ENCODE measurements at places on chromosomes 2 and 18.

DNA sequence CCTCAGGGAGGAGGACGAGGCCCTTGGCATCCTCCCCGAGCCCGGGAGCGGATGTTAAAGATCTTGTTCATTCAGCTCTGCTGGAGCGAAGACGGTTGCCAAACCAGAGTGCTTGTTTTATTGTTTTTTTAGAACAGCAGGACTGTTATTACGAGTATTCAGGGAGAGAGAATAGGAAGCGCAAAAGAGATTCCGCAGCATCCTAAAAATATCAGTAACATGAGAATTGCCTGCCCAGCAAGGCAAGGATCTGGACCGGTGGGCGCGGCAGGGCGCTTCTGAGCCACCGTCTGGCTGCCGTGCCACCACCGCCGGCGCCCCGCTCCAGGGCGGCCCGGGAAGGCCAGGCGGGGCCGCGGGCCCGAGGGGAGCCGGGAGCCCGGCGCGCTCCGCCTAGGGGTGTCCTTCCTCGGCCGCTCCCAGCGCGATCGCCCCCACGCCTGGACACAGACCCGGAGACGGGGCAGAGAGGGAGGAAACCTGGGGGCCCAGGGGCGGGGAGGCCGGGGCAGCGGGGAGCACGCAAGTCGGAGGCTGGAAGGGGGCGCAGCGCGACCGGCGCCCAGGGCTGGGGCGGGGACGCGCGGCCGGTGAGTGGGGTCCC lies 843 bp downstream of the CYS1 start:
- peak; percentile 38 for DNase-seq

- no peak for DNase-seq
Observed at GRCh38 chr2:1675633-1676032, 68.7 kb downstream of the PXDN start.

DNA sequence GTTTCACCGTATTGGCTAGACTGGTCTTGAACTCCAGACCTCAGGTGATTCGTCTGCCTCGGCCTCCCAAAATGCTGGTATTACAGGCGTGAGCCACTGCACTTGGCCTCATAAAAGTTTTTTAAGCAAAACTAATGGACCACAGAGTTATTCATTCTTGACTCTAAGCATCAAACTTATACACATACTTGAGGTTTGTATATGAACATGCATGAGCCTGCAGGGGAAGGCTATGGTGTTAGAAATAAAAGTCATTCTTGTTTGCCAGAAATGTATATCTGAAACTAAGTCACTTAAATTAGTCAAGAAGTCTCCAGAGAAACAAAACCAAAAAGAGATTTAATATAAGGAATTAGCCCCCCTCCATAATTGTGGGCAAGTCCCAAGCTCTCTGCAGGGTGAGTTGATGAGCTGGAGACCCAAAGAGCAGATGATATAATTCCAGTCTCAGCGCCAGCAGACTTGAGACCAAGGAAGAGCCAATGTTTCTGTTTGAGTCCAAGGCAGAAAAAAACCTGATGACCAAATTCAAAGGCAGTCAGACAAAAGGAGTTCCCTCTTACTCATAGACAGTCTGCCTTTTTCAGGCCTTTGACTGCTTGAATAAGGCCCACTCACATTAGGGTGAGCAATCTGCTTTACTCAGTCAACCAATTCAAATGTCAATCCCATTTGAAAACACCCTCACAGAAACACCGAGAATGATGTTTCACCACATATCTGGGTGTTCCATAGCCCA lies 69.0 kb upstream of the DSG1 start:
- no peak for DNase-seq

DNA sequence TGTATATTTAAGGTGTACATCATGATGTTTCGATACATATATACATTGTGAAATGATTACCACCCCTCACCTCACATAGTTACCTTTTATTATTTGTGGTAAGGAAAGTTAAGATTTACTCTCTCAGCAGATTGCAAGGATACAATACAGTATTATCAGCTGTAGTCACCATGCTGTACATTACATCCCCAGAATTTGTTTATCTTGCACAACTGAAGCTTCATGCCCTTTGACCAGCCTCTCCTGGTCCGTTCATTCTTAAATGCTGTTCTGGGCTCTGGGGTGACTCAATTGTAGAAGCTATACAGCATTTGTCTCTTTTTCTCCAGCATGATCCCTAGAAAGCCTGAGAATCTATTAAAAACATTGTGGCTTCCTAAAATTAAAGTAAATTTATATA lies 90.8 kb downstream of the PTPRM start:
- DNase-seq, result no peak

DNA sequence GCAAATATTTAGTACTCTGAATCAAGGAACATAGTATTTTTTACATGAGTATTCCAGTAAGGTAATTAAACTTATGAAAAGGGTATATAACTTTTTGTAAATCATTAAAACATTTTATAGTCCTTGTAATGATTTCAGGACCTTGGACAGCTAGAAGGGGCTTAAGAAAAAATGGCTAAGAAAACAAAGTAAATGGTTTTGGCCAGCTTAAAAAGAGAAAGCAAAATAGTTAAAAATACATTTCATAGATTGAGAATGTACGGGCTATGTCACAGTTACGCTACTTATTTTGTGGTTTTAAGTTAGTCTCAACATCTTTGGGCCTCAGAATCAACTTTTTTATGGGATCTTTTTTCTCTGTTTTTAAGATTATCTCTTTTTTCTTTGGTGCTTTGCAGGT lies 26.7 kb downstream of the POLI start:
- DNase-seq, result no peak

All from HEK293T (cell line).